ENCODE measurements at places on chromosomes 5 and 9.

GRCh38 chr5:72830362-72830761 is 13.9 kb downstream of the TNPO1 start:
- no peak for DNase-seq

GRCh38 chr9:116959809-116960208 is 272.7 kb downstream of the TRIM32 start:
- no peak for DNase-seq

DNA sequence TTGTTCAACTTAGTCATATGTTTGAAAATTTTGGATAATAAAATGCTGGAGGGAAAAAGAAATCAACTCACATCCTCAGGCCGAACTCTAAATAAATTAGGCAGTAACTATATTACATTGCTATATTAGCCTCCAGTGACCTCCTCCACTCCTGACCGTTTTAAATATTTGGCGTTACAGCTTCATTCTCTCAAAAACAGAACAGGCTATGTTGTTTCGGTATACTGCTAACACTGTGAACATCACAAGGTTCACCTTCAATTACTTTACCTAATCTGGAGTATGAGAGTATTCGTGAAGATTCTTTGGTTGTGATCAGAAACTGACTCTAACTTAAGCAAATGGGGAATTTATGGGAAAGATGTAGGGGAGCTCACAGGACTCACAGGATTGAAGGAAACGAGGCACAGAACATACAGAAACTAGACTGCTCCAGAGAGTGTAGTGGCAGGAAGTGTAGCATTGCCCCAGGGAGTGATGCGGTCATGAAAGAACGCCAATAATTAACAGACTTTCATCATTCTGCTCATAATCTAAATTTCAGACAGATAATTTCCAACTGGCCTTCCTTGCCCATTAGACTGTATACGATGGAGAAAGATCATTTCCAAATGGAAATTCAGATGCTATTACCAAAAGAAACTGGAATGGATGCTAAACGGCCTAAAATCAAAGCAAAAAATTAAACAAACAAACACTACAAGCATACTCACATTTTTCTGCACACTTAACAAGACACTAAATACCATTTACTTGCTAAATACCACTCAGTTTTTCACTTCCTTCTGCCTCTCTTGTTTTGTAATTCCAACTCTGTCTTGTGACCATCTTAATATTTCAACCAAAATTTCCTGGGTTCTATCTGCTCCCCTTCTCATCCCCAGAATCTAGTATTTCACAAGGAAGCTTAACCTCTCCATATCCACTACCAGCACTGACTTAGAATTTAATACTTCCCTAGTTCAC is 110.1 kb upstream of the LPAR1 start:
- DNase-seq = no peak

DNA sequence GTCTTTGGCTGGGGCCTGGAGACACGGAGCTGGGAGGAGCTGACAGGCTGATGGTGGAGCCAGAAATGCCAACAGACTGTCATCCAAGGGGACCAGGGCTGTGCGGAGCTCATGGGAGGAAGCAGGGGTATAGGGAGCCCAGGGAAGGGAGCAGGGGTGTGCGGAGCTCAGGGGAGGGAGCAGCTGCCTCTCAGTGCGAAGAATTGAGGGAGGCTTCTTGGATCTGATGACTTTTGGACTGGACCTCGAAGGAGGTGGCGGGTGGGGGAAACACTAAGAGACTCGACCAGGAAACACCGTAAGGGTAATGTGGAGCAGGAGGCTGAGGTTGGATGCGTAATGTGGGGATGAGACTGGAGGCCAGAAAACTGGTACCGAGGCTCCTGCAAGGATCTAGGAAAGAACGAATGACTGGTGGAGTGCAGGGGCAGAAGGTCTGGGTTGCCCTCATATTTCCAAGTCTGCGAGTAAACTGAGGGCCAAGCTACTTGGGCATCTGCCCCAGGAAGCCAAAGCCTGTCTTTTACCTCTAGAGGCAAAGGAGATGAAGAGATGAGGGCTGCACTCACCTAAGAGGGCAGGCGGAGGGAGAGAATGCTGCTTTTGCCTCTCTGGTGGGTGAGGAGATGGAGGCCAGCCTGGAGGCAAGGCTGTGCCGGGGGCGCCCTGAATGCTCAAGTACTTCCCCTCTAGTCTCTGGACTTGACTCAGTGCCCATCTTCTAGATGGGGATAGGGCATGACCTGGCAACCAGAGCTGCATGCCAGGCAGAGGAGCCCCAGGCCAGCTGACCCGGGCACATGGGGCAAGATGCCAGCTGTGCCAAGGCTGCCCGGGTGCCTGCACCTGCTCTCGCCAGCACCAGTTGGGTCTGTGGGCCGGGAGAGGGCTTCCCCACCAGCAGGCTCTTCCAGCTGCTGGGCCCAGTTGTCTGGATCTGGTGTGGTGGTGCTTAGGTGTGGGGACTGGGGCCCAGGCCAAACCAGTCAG is 2.3 kb downstream of the PTGS1 start:
- DNase-seq = no peak

DNA sequence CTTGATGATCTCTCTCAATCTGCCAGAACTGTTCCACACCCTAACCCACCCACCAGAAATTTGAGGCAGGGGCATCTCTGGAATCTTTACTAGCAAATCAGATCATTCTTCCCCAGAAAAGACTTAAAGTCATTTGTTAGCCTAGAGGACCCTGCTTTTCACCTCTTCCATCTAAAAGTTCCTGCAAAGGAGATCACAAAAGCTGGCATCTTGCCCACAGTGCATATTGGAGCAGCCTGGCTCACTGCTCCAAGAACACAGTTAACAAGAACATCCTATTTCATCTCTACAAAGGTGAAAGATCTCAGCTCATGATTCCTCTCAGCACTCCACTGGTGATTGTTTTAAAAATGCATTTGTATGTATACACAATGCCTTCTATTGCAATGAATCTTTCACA is 36.3 kb downstream of the GABRP start:
- DNase-seq = no peak

DNA sequence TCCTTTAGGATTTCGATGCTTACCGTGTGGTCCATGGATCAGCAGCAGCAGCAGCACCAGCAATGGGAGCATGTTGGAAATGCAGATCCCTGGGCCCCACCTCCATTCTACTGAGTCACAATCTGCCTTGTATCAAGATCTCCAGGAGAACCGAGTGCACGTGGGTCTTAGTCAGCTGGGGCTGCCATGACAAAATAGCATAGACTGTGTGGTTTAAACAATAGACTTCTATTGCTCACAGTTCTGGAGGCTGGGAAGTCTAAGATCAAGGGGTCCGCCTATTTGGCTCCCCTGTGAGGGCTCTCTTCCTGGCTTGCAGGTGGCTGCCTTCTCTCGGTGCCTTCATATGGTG is 1.3 kb upstream of the PROP1 start:
- no peak for DNase-seq

GRCh38 chr9:5971740-5972139 is 43.7 kb downstream of the RANBP6 start:
- no peak for DNase-seq

- DNase-seq = no peak
Measured at GRCh38 chr9:108759399-108759798, 96.4 kb downstream of the ACTL7B start.

DNA sequence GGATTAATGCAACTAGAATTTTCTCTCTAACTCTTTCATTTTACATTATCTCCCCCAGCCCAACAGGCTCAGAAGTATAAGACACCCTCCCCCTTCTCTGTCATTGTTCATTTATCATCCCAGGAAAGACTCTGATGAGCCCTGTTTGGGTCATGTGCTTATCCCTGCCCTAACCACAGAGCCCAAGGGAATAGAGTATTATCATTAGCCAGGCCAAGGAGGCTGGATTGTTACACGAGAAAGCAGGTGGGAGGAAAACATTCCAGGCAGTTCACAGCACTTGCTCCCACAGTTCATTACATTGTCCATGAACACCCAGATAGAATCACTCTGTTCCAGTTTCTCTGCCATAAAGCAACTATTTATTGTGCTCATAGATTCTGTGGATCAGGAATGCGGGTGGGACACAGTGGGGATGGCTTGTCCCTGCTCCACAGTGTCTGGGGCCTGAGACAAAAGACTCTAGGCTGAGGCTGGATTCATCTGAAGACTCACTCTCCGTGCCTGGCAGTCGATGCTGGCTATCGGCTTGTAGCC is 59.5 kb upstream of the TMEM215 start:
- DNase-seq = no peak

GRCh38 chr9:3897631-3898030 is 371.8 kb upstream of the RFX3 start:
- no peak for DNase-seq

DNA sequence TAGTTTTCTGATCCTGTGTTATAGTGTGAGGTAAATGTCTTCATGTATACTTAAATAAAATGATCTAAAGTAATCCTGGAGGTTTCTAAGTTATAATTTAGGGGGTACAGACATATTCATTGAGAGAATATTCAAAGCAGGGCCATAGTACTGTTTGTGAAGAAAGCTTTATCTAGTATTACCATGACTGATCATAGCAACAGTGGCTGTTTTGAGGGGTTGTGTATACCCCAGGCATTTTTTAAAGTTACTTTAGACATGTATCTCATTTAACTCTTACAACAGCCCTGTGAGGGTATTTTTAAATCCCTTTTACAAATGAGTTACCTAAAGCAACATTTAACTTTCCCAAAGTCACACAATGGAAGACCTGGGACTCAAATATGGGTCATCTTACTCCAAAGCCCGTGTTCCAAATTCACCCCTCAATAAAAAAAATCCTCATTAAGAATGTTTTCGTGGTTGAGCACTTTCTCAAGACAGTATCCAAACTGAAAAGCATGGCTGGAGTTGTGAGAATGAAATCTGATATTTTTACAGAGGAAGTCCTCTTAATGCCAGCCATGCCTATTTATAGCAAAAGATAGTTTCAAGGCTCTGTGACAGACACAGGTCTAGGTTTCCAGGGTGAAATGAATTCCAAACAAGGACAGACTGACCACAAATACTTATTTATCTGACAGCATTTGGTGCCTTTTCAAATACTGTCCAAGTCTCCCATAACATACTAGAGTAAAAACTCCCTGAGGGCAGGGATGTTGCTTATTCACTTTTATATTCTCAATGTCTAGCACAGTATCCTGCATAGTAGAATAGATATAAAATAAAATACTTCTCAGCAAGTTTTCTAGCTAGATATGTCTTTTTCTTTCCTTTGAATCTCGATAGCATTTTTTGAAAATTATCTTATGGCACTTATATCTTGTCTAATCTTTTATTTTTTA is 10.4 kb downstream of the STOM start:
- DNase-seq = no peak

GRCh38 chr5:151014680-151015343 is 5.6 kb upstream of the GPX3 start:
- no peak for DNase-seq

DNA sequence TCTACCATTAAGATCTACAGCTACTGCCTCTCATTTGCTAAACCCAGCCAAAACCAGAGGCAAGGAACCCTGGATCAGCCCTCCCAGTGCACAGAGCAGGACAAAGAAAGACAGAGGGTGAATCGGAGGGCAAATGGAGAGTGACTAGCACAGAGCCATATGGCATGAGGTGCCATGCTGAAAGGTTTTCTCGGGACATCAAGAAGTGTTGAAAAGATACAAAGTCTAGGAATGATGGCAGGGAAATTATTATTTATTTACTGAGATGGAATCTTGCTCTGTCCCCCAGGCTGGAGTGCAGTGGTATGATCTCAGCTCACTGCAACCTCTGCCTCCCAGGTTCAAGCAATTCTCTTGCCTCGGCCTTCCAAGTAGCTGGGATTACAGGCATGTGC is 19.3 kb downstream of the SLC1A1 start:
- DNase-seq = no peak

- no peak for DNase-seq
Measured at GRCh38 chr5:540071-540905, 16.0 kb upstream of the SLC9A3 start.

DNA sequence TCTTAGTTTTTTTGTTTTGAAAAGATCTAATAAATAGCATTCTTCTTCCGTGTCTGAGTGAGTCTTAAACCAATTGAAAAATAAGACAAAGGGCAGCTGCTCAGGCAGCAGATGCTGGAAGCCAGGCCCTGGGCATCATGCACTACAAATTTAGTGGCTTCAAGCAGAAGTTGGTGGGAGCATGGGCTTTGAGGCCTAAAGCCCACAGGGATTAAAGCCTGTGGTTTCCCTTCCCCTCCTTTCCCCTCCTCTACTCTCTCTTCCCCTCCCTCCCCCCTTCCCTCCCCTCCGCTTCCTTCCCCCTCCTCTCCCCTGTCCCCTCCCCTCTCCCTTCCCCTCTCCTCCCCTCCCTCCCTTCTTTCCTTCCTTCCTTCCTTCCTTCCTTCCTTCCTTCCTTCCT is 20.1 kb upstream of the KIF4B start:
- DNase-seq = no peak

DNA sequence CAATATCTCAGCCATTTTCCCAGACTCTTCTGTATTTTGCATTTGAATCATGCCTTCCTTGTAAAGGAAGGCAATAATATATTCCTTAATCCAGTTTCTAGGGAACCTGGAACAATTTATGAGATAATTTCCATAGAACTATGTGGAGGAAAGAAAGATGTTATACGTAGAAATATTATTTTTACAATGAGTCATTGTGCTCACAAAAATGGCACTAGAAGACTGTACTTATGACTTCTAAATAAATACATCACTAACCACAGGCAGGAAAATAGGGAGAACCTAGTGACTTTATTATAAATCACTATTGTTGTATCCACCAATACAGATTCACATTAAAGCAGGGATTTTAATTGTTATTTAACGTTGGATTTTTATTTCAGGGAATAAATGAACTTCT is 87.6 kb downstream of the FBXO38 start:
- DNase-seq = no peak

GRCh38 chr5:40166802-40167201 is 512.9 kb upstream of the PTGER4 start:
- no peak for DNase-seq

DNA sequence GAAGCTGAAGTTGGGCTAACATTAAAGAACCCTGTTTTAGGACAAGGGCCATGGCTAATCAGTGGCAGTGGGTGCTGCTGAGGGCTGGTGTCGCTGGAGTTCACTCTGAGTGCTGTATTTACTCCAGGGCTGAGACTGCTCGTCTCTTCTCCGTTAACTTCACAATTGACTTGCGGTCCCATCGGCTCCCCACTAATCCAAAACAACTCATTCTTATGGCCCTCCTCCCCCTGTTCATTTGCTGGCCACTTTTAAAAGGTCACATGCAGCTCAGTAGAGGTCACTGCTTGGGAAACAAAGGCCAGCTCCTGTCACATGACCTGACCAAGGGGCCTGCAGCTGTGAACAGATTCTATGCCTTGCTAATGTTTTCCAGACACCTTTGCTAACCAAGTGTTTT is 38.4 kb downstream of the PTCH1 start:
- no peak for DNase-seq

DNA sequence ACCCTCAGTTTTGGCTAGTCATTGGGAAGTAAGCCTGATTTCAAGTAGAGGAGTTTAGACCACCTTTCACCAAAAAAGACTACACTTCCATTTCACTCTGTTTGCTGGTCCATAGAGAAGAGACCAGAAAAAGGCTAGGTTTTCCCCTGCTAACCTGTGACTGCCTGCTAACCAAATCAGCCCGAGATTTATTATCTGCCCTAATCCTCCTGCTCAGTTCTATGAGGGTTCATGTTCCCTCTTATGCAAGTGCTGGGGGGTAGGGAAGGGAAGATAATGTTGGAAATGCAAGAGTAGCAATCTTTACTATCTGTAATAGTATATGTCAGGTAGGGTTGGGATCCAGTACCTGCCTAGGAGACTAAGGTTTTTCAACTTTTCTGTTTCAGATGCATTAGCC is 51.6 kb upstream of the CCNG1 start:
- DNase-seq = no peak

GRCh38 chr9:126296687-126297086 is 29.9 kb upstream of the MVB12B start:
- DNase-seq = no peak

Measured in activated CD4-positive, alpha-beta T cell treated with anti-CD3 and anti-CD28 coated beads, Interleukin-2, amount 50 U/mL, for 4 hours (primary cell).